ENCODE measurements at places on chromosomes 4 and X.

DNA sequence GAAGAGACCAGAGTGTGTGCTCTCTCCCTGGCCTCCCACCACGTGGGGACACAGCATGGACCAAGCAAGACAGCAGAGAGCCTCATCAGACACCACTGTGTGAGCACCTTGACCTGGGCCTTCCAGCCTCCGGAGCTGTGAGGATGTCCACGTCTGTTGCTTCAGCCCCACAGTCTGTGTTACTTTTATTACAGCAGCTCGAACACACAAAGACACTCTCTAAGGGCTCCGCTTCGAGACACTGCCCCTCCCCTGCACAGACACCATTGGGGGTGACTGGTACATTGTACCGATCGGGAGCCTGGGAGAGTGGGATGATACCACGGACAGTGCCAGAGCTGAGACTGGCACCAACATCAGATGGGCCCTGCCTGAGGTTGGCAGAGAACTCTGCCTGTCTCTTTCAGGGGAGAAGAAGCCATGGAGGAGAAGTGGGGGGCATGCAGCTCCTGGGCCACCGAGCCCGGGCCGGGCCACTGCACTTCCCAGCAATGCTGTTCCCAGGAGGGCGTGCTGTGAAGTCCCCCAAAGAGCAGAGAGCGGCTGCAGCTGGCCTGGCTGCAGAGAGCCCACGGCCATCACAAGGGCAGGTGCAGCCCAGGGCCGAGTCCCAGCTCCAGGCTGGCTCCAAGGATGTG is 48.1 kb upstream of the HMX1 start:
- no peak for DNase-seq

GRCh38 chr4:42150653-42151567 is 1.5 kb downstream of the BEND4 start:
- no peak for DNase-seq

- no peak for DNase-seq
These were observed 3.8 kb upstream of the SERPINA7 start for GRCh38 chrX:106042296-106042695.

- no peak for DNase-seq
These were observed 63.5 kb downstream of the UCHL1 start for GRCh38 chr4:41320278-41320677.

DNA sequence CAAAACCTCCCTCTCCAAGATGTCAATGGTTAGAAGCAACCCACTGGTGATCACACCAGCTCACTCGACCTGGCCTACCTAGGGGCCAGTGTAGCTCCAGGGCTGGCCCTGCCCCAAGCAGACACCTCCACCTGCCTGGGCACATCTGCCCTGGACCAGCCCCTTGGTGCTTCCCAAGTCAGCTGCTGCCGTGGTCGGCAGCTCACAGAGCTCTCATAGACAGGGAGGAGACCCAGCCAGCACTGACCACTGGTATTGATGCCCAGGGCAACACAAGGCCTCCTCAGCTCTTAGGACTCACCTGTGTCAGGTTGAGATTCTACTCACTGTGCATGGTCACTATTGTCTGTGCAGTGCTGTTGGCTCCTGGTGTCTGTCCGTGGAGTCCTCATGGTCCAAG is 51.7 kb downstream of the SEPSECS start:
- no peak for DNase-seq

- DNase-seq = no peak
These were observed 100.3 kb upstream of the RPL34 start for GRCh38 chr4:108519911-108520601.

- DNase-seq = no peak
These were observed 5.1 kb upstream of the PRMT9 start for GRCh38 chr4:147689067-147689466.

- peak; percentile 4 for DNase-seq
These were observed 276.5 kb downstream of the PPP4R3C start for GRCh38 chrX:27186671-27187070.

GRCh38 chr4:41880022-41880837 is 55.0 kb upstream of the TMEM33 start:
- no peak for DNase-seq

GRCh38 chrX:76555816-76556215 is 128.3 kb downstream of the MAGEE1 start:
- peak; percentile 3 for DNase-seq

DNA sequence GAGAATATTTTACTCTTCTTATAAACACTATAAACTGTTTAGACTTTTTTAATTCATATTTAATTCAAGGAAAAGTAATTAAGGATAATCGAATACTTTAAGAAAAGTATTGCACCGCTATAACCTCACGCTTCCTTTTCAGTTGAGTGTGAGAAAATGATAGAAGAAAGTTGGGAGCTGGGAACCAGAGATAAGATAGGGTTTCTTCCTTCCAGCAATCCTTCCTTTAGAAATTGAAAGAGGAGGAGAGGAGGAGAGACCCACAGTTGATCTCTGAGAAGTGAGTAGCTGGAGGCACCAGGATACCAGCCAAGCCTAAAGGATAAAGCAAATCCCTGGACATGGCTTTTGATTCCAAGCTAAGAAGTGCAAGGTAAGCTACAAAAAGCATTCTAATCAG is 242.3 kb upstream of the NOCT start:
- DNase-seq = no peak

- DNase-seq = no peak
These were observed at the start of gene FGFBP2 for GRCh38 chr4:15963001-15963451. Gene FGFBP2 (minus strand): TSS chr4:15963175. CDS start chr4:15963129, 46 bp downstream.
